Stimulated activated CD4-positive, alpha-beta T cell treated with anti-CD3 and anti-CD28 coated beads, Interleukin-1b, Interleukin-23, amount 100 ng/mL, for 1 hour (primary cell): ENCODE measurements at places on chromosomes 1 and 21.

- no peak for DNase-seq
Measured at GRCh38 chr1:186420923-186421322, 40.0 kb downstream of the PDC start.

DNA sequence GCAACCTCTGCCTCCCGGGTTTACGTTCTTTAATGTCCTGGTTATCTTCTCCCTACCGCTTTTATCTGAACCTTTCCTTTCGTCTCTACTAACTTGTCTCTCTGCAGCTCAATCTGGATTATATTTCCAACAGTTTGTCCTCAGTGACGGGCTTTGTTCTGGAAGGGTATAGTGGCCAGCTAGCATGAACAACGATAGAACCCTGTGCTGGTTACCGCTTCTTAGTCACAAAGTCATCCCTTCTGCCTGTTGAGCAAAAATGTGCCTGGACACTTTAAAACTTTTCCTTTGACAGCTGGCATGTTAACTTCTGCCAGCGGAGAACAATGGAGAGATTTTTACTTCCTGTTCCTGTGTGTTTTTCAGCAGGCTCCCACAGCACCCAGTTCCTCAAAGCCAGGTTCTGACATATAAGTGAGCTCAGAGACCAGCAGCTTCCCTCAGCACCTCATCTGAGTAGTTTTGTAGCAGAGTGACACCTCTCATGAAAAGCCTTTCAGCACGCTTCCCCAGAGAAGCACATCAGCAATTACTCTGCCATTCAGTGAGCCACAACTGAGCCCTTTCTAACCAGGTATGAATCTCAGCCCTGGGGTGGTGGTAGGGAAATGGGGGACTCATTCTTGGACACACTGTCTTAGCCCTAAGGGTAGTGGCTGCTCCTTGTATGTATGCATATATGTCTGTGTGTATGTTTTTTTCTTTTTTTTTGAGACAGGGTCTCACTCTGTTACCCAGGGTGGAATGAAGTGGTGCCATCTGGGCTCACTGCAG, 23.6 kb upstream of the CCDC17 start:
- no peak for DNase-seq

GRCh38 chr1:218741852-218742251, 396.7 kb downstream of the TGFB2 start:
- DNase-seq, result no peak

- no peak for DNase-seq
Measured at GRCh38 chr1:147581459-147581858, 40.2 kb downstream of the BCL9 start.

GRCh38 chr1:112995890-112996289, 39.9 kb upstream of the SLC16A1 start:
- no peak for DNase-seq

- DNase-seq, result no peak
Measured at GRCh38 chr1:83787246-83787998, 211.5 kb downstream of the TTLL7 start.

DNA sequence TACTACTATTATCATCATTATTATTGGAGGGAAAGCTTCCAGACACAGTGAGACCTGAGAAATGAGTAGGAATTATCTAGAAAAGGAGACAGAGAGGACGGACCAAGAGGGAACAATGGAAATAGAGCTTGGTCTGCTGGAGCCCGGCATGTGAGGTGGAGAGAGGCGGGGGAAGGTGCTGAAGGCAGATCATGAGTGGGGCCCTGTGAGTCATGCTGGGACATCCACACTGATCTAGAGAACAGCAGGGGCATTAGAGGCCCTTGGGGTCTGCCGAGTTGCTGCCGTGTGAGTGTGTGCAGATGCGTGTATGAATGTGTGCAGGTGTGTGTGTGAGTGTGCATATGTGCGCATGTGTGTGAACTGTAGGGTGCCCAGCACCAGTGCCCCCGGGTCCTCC, 65.7 kb downstream of the TMCO4 start:
- no peak for DNase-seq

- DNase-seq, result no peak
Measured at GRCh38 chr1:2847086-2847985, 45.8 kb upstream of the TTC34 start.

GRCh38 chr1:9233241-9233941, 1.2 kb upstream of the H6PD start:
- DNase-seq, result no peak
